Adrenal gland (tissue), 19 donors: ENCODE measurements at places on chromosomes 1 and 21. TPM values are rescaled to one million over a fixed set of nuclear protein-coding genes. Genes with fewer than 3 reads are reported as not detected.

GRCh38 chr1:61865646-61866220 is 123.5 kb downstream of the PATJ start:
- DNase-seq, result no peak

DNA sequence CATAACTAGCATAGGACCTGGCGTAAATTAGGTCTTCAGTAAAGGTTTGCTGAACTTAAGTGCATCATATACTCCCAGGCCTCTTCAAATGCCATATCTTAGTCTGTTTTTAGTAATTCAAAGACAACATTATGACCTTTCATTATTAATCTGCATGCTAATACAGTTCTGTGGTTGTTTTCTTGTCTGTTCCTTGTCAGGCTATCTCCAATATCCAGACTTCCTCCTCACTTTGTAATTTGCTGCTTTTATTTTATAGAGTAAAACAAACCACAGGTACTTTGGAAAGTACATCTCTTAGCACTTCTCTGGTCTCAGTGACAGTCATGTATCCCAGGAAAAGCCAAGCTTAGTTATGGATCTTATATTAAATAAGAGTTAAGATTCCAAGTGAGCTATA is 65.1 kb upstream of the BMP8A start:
- DNase-seq, result no peak

- DNase-seq, result peak; percentile 41
Observed at GRCh38 chr1:121558514-121558913, 373.7 kb downstream of the SRGAP2C start.

DNA sequence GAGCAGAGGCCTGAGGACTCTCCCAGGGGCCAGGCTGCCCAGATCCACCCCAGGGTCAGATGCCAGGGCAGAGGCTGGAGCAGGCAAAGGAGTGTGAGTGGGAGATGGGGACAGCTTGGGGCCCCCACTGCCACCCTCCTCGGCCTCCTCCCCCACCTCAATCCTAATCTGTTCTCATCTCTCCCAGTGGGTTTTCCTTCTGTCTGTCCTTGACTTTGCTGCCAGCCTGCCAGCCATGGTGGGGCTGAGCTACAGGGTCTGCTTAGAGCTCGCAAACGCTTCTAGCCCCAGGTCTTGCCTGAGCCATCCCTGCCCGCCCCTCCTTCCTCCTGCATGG is 65.3 kb downstream of the MEGF6 start:
- DNase-seq, result no peak

The NBPF6 gene
- total RNA-seq, result not detected
